ENCODE measurements at places on chromosomes 4 and X.

GRCh38 chr4:153146961-153147360, 57.3 kb upstream of the TRIM2 start:
- H3K27me3 ChIP-seq, result no peaks in the 10 kb centered on the region
- peaks cover 13% of the 10 kb centered on the region for H3K4me1 ChIP-seq
- no peak for DNase-seq

DNA sequence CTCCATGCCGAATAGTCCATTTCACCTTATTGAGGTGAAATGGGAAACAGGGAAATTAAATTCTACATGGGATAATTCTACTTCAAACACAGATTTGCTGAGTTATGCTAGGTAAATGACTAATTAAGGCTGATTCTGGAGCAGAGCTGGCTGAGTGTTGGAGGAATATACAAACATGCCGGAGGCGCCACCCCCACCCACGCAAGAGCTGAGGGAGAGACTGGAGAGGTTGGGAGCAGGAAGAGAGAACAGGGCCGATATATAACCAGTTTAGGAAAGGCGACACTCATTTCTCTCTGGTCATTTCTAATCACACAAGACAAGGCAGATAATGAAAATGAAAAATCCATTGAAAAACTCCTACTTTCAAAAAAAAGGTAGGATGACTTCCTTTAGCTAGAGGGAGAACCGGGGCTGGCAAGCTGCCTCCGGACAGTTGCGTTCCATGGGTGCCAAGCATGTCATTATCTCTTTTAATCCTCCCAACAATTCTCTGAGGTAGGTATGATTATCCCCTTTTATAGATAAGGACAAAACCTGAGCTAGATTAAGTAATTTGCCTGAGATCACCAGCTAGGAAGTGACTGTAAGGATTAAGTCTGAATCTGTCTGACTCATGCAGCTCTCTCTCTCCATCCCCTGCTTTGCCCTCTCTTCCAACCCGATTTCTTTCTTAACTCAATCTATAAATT, 27.6 kb upstream of the CFAP299 start:
- no peaks in the 10 kb centered on the region for H3K4me1 ChIP-seq
- H3K36me3 ChIP-seq, result no peaks in the 10 kb centered on the region
- H3K4me3 ChIP-seq, result no peak overlapping the region
- H3K27me3 ChIP-seq, result no peaks in the 10 kb centered on the region
- peak; percentile 21 for DNase-seq
- no peak overlapping the region for H3K27ac ChIP-seq

DNA sequence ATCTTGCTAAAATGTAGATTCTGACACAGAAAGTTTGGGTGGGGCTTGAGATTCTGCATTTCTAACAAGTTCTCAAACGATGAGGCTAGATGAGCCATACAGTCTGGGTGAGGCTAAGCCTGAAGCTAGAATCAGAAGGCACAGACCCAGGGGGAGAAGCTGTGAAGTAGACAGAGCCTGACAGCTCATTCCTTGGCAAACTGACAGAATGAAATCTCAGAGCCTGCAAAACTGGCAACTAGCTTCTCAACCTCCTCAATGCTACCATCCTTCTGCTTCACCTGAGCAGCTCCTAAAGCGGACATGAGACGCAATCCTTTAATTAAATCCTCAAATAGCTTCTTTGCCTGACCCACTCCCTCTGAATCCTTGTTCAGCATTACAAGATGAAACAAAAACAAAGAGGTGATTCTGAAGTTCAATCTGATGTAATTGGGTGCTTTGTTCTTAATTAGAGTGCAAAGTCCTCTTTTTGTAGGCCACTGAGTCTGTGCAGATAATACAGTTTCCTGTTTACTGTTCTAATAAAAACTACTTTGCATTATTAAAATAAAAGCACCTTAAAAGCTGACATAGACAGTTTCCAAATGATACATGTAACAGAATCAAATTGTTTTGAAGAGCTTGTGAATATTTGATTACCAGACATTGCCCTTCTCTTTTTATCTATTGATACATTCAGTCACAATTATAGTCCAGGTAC, 71.0 kb upstream of the BMP2K start:
- DNase-seq, result peak; percentile 7
- no peaks in the 10 kb centered on the region for H3K36me3 ChIP-seq
- no peak overlapping the region for H3K4me3 ChIP-seq
- H3K27ac ChIP-seq, result no peak overlapping the region
- H3K4me1 ChIP-seq, result no peaks in the 10 kb centered on the region
- no peaks in the 10 kb centered on the region for H3K27me3 ChIP-seq

DNA sequence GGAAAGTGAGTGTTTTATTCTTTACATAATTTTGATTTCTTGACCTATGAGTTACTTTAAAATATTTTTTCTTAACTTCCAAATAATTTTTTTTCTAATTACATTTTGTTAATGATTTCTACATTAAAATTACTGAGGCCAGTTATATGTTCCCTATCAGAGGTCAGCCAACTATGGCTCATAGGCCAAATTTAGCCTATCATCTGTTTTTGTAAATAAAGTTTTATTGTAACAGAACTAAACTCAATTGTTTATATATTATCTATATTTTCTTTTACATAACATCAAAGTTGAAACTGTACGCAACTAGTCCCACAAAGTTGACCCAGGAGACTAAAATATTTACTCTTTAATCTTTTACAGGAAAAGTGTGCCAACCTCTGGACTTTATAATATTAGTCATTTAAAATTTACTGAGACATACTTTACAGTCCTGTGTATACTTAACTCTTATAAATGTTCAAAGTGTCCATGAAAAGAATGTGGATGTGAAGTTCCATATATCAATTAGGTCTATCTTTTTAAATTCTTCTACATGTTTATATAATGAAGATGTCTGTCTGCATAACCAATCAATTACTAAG, 26.2 kb downstream of the ASB5 start:
- H3K4me1 ChIP-seq, result peaks cover 5% of the 10 kb centered on the region
- H3K27ac ChIP-seq, result no peak overlapping the region
- H3K36me3 ChIP-seq, result no peaks in the 10 kb centered on the region
- no peak overlapping the region for H3K4me3 ChIP-seq

DNA sequence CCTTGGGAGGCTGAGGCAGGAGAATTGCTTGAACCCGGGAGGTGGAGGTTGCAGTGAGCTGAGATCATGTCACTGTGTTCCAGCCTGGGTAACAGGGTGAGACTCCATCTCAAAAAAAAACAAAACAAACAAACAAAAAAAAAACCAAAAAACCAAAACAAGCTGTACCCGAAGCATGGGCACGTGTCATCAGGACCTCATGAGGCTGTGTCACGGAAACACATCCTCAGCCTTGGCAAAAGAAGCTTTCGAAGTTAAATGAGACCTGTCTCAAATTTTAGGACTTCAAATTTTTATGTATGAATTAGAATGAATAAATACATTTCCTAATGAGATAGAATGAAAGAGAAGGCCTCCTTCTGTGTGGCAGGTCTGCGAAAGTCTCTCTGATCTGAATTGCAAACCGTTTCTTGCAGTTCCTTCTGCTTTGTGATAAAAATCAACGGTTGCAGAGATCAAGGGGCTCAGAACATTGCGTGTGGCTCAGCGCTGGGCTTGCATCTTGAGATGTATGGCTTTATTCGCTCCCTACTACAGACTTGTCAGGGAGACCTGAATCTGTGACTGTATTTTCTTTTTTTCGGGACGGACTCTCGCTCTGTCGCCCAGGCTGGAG, 19.5 kb upstream of the CRLF2 start:
- H3K4me1 ChIP-seq, result no peaks in the 10 kb centered on the region
- DNase-seq, result no peak
- no peak overlapping the region for H3K4me3 ChIP-seq
- H3K36me3 ChIP-seq, result no peaks in the 10 kb centered on the region
- H3K27ac ChIP-seq, result no peak overlapping the region
